Left cardiac atrium (tissue), 4 donors: ENCODE measurements at places on chromosomes 1 and 21.

- no peak for DNase-seq
Measured at GRCh38 chr1:95829556-95829955, 595.5 kb downstream of the RWDD3 start.

- DNase-seq, result no peak
Measured at GRCh38 chr1:12229386-12229834, 420 bp upstream of the VPS13D start.

DNA sequence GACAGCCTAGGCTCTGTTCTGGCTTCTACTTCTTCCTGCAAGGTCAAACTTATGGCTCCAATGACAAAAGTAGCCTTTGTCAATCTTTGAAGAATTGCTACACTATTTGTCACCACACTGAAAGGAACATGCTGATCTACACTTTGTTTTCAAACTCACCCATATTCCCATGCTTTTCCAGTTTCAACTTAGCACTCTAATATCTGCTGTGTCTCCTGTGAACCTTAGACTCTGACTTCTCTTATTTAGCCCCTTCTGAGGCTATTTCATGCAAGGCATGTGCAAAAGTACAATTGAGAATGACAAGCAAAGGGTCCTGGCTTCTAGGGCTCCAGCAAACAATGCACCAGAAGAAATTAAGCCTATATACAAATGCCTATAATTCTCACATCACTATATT, 374.9 kb downstream of the VAV3 start:
- DNase-seq, result no peak

- no peak for DNase-seq
Measured at GRCh38 chr1:160975026-160975425, 20.4 kb upstream of the ITLN2 start.

DNA sequence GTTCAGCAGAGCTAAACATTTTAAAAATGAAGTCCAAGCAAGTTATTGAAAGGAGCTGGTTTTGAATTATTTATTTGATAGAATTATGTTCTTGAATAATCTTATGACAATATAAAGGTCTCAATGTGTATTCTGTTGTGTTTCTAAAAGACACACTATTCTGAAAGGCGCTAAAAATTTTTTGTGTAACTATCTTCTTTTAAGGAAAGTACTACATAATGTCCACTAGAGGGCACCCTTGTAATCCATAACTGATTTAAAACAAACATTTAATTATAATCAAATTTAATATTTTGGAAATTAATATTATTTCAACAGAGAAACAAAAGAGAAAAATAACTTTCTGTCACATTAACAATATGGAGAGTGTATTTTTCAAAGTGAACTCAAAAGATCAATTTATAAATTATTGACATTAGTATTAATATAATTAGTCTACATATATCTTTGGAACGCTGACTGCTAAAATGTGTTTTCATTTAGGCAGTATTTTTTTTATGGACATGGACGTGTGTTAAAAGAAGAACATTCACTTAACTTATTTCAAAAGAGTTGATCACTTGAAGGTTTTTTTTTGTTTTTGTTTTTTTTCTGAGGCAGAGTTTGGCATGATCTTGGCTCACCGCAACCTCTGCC, 248.4 kb downstream of the DENND1B start:
- no peak for DNase-seq

- no peak for DNase-seq
Measured at GRCh38 chr21:36902793-36903192, 63.7 kb downstream of the HLCS start.

DNA sequence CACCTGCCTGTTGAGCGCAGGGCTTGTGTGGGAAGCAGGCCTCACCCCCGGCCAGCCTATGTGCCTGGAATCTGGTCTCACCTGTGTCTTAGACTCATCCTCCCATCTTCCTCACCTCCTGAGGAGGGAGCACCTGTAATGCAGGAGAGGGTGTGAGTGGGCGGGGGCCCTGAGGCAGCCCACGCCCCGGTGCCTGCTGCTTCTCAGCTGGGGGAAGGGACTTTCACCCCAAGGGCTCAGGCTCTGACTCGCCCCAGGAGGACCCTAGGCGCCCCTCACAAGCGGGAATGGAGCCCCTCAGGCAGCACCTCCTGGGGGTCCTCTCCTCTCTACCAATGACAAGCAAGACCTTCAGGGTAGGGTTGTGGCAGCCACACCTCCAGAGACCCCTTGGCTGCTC, 6.7 kb upstream of the ZNF670 start:
- DNase-seq, result no peak

- no peak for DNase-seq
Measured at GRCh38 chr1:49630156-49630555, 393.6 kb downstream of the AGBL4 start.

DNA sequence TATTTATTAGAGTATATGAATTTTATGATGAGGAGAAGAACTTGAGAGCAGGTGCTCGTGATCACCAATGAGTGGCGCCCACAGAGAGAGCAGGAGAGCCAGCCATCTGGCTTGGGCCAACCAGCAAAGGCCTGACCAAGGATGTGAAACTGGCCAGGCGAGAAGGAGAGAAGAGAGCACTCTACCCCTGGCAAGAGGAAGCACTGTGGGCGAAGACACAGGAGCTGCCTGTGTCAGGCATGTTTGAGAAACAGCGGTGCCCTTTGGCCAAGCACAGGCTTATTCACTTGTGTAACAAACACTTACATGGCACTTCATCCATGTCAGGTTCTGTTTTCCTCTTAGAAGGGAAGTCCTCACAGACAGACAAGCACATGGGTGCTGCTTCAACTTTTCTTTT, 4.2 kb upstream of the SIPA1L2 start:
- DNase-seq, result peak; percentile 42

- DNase-seq, result no peak
Measured at GRCh38 chr21:29056005-29056404, 17.4 kb downstream of the CCT8 start.

GRCh38 chr1:191074881-191075280, 597.2 kb upstream of the BRINP3 start:
- no peak for DNase-seq

DNA sequence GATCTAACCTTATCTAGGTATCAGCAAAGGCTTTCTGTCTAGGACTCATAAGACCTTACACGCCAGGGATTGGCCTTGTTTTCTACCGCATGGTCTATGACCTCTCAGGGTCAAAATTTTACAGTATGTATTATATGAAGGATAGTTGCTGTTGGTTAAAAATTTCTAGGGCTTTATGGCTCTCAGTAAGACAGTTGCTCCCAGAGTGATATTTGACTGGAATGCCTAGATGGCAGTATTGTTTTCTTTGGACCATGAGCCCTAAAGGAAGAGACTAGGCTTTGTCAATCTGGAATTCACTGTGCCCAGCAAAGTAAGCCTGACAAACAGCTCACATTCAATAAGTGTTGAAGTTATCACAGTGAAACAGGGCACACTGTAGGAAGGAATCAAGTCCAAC, 37.6 kb downstream of the C1orf87 start:
- DNase-seq, result no peak

DNA sequence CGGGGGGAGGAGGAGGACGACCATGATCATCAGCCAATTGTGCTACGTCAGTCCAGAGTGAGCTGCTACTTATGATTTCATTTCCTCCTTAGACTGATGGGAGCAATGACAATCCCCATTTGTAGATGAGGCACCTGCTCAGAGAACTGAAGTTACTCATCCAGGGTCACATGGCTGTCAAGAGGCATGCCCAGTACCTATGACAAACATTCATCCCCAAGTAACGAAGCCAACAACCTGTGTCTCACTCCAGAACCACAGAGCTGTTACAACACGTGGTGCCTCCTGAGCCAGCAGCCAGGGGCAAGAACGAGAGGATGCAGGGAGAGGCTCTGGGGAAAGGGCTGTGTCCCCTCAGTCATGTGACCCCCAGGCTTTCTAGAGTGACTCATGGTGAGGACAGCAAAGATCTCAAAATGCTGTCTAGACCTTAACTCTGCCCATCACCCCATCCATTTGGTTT, 93.6 kb downstream of the SIM2 start:
- no peak for DNase-seq

GRCh38 chr1:232709386-232709785, 79.5 kb upstream of the SIPA1L2 start:
- DNase-seq, result no peak

GRCh38 chr1:79660129-79660528, 653.6 kb upstream of the ADGRL4 start:
- DNase-seq, result no peak

DNA sequence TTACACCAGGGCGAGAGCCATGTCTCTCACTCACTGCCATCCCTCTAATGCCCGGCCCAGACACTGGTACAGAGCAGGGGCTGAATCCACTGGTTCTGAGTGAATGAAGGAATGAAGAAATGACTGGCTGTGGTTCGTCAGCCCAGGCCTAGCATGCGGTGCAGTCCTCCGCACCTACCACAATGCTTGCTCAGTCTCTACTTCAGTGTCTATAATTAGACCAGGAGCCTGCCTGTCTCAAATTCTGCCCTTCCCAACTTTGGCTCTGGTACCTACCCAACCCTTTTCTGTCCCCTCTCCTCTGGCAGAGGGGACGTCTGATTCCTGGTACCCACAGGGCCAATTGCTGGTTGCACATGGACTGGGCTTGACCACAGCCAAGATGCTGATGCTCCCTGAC, 118.2 kb upstream of the GRIK3 start:
- no peak for DNase-seq

DNA sequence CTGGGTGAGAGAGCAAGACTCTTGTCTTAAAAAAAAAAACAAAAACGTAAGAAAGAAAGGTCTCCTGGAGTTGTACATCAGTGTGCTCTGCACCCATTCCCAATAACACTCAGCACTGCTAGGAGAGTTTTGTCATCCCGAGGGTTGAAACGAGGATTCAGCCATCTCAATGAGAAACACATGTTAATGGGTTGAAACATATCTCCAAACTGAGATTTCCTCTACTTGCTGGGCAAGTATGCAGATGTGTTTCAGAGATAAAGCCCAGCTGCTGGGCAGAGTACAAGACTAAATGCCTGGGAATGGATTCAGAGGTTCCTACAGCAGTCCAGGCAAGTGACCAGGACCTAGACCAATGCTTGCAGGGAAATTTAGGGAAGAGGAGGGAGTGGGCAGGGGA, 2.6 kb upstream of the MFN2 start:
- no peak for DNase-seq

GRCh38 chr1:154772606-154773506, 97.2 kb downstream of the KCNN3 start:
- no peak for DNase-seq
